Gastrocnemius medialis (tissue), 4 donors: ENCODE measurements at places on chromosomes 7 and 10.

DNA sequence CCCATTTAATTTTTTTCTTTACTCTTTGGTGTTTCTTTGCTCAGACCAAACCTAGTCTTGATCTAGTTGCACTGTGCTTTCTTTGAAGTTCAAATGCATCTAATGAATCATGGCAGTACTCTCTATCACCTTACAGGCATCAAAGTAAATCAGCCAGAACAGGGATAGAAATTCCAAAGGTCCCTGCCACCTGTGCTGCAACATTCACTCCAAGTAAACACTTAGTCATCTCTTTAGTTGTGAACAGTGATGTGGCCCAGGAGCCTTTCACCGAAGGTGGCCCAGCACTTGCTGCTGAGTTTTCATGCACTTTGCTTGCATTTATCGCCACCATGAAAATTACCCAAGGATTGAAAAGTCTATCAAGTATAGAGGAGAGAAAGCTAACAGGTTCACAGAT is 314.1 kb upstream of the ETV1 start:
- no peaks in the 10 kb centered on the region for H3K4me1 ChIP-seq
- no peaks in the 10 kb centered on the region for H3K27me3 ChIP-seq
- H3K4me3 ChIP-seq: no peak overlapping the region
- no peak for DNase-seq
- no peak overlapping the region for H3K27ac ChIP-seq
- H3K36me3 ChIP-seq: no peaks in the 10 kb centered on the region

GRCh38 chr10:76442113-76442512 is 1010.7 kb downstream of the LRMDA start:
- H3K36me3 ChIP-seq: no peaks in the 10 kb centered on the region
- no peaks in the 10 kb centered on the region for H3K27me3 ChIP-seq
- no peak for DNase-seq

DNA sequence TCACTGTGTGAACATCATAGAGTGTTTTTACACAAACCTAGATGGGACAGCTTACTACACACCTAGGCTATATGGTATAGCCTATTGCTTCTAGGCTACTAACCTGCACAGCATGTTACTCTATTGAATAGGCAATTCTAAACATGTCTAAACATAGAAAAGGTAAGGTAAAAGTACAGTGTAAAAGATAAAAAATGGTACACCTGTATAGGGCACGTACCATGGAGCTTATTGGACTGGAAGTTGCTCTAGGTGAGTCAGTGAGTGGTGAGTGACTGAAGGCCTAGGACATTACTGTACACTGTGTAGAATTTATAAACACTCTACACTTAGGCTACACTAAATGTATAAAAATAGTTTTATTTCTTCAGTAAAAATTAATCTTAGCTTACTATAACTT is 182.0 kb upstream of the THSD7A start:
- no peak overlapping the region for H3K4me3 ChIP-seq
- no peaks in the 10 kb centered on the region for H3K27me3 ChIP-seq
- H3K36me3 ChIP-seq: no peaks in the 10 kb centered on the region
- no peaks in the 10 kb centered on the region for H3K4me1 ChIP-seq
- no peak for DNase-seq

DNA sequence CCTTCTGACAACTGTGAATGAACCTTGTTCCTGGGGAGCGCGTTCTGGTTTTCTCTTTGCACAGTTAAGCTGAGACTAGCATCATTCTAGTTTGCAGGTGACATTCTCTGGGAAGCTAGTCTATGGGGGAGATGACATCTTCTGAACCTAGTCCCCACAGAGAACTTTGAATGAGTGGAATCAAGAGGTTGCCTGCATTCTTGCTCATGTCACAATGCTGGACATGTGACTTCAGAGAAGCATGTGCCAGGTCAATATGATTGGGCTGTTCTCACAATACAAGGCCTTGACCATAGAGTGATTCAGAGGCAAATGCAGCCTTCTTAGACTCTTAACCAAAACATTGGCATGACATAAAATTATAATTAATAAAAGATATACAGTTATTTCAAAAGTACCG is 22.1 kb downstream of the KLLN start:
- H3K27ac ChIP-seq: no peak overlapping the region
- no peaks in the 10 kb centered on the region for H3K27me3 ChIP-seq
- H3K4me1 ChIP-seq: no peaks in the 10 kb centered on the region
- no peak overlapping the region for H3K4me3 ChIP-seq
- H3K36me3 ChIP-seq: no peaks in the 10 kb centered on the region

- H3K4me1 ChIP-seq: no peaks in the 10 kb centered on the region
- no peak overlapping the region for H3K4me3 ChIP-seq
- H3K27ac ChIP-seq: no peak overlapping the region
- peak; percentile 57 for DNase-seq
Measured at GRCh38 chr7:143372070-143372469, 9.1 kb upstream of the ZYX start.

GRCh38 chr7:78873117-78873516 is 580.4 kb downstream of the MAGI2 start:
- no peak overlapping the region for H3K27ac ChIP-seq
- H3K27me3 ChIP-seq: no peaks in the 10 kb centered on the region
- no peak for DNase-seq
- no peaks in the 10 kb centered on the region for H3K36me3 ChIP-seq
- no peak overlapping the region for H3K4me3 ChIP-seq

DNA sequence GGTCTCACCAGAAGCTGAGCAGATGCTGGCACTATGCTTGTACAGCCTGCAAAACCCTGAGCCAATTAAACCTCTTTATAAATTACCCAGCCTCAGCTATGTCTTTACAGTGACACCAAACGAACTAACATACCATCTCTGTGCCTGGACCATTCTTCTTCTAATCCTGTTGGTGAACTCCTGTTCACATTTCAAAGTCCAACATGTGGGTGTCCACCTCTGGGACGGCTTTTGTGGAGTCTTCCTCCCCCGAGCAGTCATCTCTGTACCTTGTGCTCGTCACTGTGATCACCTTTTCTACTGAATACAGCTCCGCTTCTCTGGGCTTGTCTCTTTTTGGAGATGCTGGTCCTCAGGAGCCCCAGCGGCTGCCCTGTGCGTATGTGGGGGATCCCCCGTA is 7.4 kb upstream of the ESYT2 start:
- no peaks in the 10 kb centered on the region for H3K36me3 ChIP-seq
- H3K4me3 ChIP-seq: no peak overlapping the region
- H3K27ac ChIP-seq: no peak overlapping the region
- DNase-seq: no peak
- H3K4me1 ChIP-seq: no peaks in the 10 kb centered on the region
- no peaks in the 10 kb centered on the region for H3K27me3 ChIP-seq

DNA sequence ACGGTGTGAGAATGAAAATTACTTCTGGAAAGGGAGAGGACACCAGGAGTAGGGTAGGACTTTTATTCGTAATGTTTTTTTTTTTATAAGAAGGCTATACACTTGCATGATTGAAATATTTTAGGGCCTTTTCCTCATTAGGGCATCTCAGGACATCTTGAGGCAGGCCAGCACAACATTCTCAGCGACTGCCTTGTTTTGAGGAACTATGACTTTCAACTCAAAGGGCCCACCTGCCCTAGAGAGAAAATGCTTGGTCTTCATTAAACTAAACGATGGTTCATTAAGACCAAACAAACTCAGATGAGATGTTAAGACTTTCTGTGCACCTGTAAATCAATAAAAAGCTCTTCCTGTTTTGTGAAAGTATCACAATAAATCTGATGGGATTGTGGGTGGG is 11.3 kb downstream of the NOD1 start:
- H3K36me3 ChIP-seq: no peaks in the 10 kb centered on the region
- H3K4me1 ChIP-seq: peaks cover 64% of the 10 kb centered on the region
- DNase-seq: no peak
- H3K27ac ChIP-seq: no peak overlapping the region
- no peaks in the 10 kb centered on the region for H3K27me3 ChIP-seq

DNA sequence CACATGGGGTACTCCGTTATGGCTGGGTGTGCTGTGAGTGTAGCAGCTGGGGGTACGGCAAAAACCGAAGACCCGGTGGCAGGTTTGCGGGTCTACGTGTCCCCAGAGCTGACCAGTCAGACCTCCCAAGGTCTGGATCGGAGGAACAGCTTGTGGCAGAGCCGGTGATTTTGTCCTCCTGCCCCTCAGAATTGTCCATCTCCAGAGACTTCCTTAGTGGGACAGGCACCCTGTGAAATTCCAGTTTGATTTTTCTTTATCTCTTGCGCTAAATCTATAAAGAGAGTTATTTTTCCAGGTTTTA is 1.0 kb downstream of the EIF3B start:
- H3K4me3 ChIP-seq: peak overlapping the region; percentile 82
- H3K36me3 ChIP-seq: no peaks in the 10 kb centered on the region
- H3K27ac ChIP-seq: no peak overlapping the region
- no peaks in the 10 kb centered on the region for H3K27me3 ChIP-seq
- peaks cover 33% of the 10 kb centered on the region for H3K4me1 ChIP-seq
